Right ventricle myocardium superior (tissue), 1 donor: ENCODE measurements at places on chromosomes 5 and 9. TPM values are rescaled to one million over a fixed set of nuclear protein-coding genes. Genes with fewer than 3 reads are reported as not detected.

The LPAR1 gene
- total RNA-seq: 12.7 TPM

The ADRB2 gene
- 5.6 TPM for total RNA-seq

DNA sequence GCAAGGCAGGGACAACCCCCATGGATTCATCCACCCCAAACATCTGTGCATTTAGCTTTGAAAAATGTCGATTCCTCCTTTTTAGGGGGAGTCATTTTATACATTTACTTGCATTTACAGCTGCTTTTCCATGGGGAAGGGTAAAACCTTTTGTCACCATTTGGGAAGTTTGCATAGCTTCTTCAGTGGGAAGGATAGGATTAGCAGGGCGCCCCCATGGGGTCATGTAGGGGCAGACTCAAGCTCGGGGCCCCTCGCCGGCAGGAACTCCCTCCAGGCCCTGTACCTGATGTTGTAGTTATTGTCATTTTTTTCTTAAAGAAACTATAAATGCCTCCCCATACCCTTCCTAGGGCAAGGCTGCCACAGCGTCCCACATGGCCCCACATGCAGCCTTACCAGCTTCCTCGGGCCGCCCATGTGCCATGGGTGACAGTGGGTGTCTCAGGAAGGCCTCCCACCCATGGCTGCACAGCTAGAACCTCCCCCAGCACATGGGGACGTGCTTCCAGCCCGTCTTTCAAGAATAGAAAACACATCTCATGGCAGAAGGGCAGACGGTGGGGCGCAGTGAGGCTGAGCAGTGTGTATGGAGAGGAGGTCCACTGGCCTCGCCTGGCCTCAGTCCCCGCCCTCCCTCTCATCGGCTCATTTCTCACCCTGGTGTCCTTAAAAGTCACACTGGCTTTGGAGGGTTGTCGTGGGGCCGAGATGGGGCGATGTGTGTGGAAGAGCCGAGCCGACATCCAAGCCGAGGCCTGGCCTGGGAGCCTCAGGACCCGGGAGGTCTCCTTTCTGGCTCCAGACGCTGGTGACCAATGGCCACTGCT is 76.1 kb upstream of the OTULINL start:
- no peak for DNase-seq

DNA sequence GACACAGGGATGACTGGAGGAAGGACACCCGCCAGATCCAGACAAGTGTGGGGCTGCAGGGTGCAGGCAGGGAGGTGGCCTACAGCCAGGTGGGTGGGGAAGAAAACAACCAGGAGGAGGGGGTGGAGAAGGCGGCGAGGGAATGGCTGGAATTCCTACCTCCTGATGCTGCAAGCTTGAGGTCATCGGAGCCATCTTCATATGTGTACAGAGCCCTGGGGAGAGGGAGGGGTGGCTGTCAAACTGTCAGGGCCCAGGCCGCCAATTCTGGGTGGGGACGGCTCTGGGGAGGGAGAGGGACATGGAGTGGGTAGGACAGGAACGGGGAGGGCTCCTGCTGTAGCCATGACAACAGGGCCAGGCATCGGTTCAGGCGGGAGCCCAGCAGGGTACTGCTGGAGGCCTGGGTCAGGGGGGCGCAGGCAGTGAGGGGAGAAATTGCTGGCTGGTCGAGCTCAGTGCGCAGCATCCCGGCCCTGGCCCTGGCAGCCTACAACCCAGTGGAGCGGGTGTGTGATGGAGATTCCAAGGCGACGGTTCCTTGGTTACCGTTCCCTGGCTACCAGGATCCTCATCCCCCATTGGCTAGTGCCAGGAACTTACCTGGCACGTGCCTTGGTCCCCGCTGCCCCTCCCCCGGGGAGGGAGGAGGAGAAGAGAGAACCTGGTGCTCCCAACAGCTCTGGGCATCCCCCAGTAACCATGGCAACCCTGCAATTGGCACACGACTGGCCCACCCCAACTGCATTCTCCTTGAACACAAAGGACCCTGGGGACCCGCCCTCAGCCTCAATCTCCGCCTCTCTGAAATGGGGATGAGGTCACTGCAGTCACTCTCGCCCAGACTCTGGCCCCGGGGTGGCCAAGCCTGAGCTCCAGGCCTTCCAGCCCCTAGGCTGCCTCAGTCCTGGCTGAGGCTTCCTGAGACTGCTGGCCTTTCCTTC is 4.5 kb downstream of the DBN1 start:
- peak; percentile 85 for DNase-seq

DNA sequence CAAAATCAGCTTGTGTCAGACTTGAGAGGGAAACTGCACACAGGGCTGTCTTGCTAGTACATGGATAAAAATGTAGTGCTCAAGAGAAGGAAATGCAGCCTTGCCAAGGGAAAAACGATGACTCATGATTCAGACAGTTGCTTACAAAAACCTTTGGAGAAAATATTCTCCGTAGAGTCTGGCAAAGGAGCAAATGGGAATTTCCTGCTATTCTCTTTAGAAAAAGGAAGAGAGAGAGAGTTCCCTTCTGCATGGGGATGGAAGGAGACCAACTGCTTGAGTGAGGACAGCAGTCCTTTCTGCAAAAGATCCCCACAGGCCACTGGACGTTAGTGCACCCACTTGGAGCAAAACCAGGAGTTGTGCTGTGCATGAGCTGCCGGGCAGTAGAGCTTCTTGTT is 7.6 kb downstream of the IFNB1 start:
- peak; percentile 41 for DNase-seq

- DNase-seq: no peak
These were observed 29.0 kb downstream of the HK3 start for GRCh38 chr5:176870110-176870591.

DNA sequence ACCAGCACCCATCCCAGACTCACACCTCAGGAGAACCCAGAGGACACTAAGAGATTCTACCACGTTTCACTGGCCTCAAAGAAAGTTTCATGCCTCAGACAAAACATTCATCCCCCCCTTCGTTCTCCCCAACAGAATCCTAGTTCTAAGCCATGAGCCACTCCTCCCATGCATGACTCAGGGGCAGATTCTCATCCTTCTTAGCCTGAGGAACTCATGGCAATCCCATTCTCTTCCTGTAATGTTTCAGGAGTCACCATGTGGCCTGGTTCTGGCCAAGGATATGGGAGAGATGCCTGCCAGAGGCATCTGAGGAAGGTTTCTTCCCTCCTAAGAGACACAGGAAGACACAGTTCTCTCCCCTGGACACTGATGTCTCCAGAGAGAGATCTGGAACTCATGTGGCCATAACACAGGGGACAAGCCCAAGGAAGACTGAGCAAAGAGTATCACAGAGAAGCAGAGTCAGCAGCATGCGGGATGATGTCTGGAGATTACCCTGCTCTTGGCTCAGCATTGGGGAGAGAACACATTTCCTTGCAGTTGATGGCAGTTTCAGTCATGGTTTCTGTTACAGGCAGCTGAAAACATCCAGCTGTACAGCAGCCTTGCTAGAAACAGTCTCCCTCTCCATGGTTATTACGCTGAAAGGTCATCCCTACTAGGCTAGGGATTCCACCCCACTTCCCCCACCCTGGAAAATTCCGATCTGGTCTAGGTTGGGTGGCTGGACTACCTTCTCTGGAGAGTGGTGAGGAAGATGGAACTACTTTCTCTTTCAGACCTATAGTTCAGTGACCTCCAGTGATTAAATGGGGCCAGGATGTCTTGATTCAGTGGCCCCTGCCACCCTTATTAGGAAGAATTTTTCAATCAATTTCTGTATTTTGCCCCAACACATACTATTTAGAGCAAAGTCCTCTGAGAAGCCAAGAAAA is 115.4 kb downstream of the ZNF608 start:
- DNase-seq: no peak

- no peak for DNase-seq
These were observed 249.6 kb downstream of the PBX3 start for GRCh38 chr9:125996791-125997190.

- DNase-seq: no peak
These were observed 2.9 kb downstream of the BOD1 start for GRCh38 chr5:173613433-173614159.

DNA sequence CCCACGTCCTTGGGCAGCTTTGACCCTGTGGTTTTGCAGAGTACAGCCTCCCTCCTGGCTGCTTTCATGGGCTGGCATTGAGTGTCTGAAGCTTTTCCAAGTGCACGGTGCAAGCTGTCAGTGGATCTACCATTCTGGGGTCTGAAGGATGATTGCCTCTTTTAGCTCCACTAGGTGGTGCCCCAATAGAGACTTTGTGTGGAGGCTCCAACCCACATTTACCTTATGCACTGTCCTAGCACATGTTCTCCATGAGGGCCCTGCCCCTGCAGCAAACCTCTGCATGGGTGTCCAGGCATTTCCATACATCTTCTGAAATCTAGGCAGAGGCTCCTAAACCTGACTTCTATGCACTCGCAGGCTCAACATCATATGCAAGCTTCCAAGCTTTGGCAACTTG is 644.2 kb upstream of the CDH9 start:
- no peak for DNase-seq

DNA sequence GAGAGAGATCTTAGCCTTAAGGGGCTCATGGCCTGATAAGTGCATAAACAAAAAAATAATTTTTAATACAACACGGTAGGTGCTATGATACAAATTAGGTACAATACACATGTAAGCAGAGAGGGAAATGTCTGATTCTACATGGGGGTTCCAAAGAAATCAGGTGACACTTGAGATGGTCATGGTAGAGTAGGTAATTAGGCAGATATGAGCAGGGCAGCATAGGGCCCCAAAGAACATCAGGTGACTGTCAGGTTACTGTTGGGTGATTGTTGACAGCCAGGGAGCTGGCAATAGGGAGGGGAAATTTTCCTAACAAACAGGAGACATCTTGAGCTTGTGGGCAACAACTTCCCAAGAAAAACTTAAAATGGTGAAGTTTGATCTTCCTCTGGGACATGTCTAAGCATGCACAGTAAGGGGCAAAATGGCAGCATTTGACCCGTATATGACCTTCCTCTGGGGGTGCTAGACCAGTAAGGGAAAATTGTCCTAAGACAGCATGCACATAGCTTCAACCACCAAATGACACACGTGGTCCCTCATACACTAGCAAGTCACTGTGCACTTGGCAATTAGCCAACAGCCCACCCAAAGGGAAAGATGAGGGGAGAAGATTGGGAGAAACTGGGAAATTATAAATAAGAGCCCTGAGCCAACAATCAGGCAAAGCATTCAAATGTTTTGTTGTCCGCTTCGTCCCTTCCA is 37.3 kb upstream of the TENT4A start:
- DNase-seq: no peak

DNA sequence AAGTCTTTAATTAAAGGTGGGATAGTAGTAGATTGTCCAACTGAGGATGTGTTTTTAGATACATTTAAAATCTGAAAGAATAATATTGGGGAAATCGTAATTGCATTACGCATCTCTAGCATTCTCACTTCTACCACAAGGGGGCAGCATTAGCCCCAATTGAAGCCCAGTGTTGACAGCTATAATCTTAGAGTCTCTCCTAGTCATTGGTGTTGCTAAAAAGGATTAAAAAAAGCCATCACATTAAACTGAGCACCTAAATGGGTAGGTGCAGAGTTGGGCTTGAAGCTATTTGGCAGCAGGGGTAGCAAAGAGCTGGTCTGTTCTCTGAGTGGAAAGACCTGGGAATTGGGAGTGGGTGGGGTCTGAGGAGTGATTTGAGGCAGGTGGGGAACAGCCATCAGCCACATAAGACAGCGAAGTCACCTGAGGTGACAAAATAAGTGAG is 177.2 kb downstream of the OSTF1 start:
- DNase-seq: no peak
